ENCODE measurements at places on chromosomes 1 and 21. TPM values are rescaled to one million over a fixed set of nuclear protein-coding genes. Genes with fewer than 3 reads are reported as not detected.

- DNase-seq: no peak
Measured at GRCh38 chr1:30756206-30756544, 1.4 kb downstream of the LAPTM5 start.

The FCRL1 gene
- 0.09 TPM for polyA plus RNA-seq

The LCA5L gene
- 1.8 TPM for polyA plus RNA-seq

The ALX3 gene
- polyA plus RNA-seq: not detected

The SH3D21 gene
- polyA plus RNA-seq: 3.4 TPM

- DNase-seq: no peak
Measured at GRCh38 chr1:241479294-241479693, 40.3 kb downstream of the FH start.

DNA sequence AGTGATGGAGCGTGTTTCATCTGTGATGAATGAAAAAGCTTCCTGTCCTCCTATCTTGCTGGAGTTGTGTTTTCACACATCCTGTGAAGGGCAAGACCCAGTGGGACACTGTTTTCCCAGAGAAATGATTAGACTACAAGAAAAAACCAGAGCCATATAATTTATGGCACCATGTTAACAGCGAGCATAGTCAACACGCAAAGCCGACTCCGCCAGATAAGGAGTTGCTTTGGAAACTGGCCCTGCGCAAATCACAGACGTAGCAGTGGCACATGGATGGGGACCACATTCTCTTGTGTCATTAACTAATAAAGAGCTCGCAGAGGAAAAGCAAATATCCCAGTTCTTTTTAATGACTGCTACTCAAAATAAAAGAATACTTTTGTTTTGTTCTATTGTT, 471.2 kb upstream of the RUNX1 start:
- DNase-seq: no peak

The ZMYM4 gene
- 40.2 TPM for polyA plus RNA-seq

- DNase-seq: no peak
Measured at GRCh38 chr1:12244078-12244477, 14.2 kb downstream of the VPS13D start.

The SESN2 gene
- 3.9 TPM for polyA plus RNA-seq

The AADACL4 gene
- polyA plus RNA-seq: 0.13 TPM

DNA sequence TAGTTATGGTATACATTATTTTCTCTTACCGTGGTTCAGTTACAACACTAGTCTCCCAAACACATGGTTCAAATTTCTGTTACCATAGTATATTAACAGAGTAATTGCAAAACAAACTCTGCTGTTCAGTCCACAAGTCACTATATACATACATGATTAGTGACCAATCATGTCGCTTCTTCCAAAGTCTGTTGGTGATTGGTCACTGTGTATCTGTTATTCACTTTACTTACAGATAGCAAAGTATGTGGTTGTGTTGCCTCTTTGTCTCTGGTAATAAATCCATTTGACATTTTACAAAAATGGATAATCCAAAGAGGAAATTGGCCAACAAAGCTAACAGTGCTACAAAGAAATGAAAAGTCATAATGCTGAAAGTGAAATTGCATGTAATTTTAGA, 107.2 kb downstream of the RABGAP1L start:
- DNase-seq: no peak

The FGR gene
- polyA plus RNA-seq: 2.4 TPM

- no peak for DNase-seq
Measured at GRCh38 chr1:204673909-204674649, 11.5 kb downstream of the LRRN2 start.

The FCN3 gene
- polyA plus RNA-seq: 0.50 TPM

DNA sequence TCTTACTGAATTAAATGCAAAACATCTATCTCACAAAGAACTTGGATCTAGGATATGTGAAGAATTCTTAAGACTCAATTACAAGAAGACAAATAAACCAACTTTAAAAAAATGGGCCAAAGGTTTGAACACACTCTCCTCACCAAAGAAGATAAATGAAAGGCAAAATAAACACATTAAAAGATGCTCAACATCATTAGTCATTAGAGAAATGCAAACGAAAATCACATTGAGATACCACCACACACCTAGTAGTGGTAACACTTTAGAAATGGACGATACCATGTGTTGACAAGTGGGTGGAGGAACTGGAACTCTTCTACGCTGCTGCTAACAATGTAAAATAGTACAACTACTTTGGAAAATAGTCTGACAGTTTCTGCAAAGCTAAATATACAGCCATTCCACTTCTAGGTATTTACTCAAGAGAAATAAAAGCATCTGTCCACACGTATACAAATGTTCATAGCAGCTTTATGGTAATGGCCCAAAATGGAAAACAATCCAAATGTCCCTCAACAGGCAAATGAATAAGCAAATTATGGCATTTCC, 194.3 kb downstream of the RHOU start:
- DNase-seq: no peak

The RAB7B gene
- 12.2 TPM for polyA plus RNA-seq

- DNase-seq: no peak
Measured at GRCh38 chr1:155086856-155087535, 8.4 kb downstream of the EFNA3 start.

GRCh38 chr1:16369821-16370220, 2.8 kb downstream of the SZRD1 start:
- DNase-seq: no peak

The FCAMR gene
- not detected for polyA plus RNA-seq

The LCE1B gene
- polyA plus RNA-seq: not detected

Data from hindlimb muscle (tissue), 1 donor.